ENCODE measurements at places on chromosomes 5 and 9.

- DNase-seq: no peak
Observed at GRCh38 chr5:10564838-10565784, 1.2 kb downstream of the ANKRD33B start.

DNA sequence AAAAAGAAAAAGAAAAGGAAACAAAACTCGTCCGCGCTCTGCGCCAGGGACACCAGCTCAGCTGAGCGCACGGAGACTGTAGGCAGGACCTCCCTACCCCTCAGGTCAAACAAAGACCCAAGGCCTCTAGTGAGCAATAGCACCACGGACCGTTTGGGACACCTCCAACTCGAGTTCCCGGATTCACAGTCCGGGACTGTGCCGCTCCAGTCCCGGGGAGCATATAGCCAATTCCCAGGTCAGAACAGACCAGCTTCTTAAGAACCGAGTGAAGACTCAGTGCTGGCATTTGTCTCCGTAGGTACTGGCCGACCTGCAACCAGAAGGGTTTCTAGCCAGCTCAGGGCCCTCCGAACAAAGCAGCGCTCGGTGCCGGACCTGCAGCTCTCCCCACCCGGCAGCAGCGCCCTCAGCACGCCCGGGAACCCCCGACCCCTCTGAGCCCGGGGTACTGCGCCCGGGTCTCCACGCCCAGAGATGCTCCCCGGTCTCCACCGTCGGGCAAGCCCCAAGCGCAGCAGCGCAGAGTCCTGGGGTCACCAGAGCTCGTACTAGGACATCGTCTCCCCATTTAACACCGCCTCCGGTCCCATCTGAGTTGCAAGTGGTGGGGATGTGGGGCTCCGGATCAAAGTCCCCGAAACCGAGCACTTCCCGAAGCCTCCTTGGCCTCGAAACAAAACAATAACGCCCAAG lies 591 bp downstream of the ABCA1 start:
- DNase-seq: peak; percentile 33

DNA sequence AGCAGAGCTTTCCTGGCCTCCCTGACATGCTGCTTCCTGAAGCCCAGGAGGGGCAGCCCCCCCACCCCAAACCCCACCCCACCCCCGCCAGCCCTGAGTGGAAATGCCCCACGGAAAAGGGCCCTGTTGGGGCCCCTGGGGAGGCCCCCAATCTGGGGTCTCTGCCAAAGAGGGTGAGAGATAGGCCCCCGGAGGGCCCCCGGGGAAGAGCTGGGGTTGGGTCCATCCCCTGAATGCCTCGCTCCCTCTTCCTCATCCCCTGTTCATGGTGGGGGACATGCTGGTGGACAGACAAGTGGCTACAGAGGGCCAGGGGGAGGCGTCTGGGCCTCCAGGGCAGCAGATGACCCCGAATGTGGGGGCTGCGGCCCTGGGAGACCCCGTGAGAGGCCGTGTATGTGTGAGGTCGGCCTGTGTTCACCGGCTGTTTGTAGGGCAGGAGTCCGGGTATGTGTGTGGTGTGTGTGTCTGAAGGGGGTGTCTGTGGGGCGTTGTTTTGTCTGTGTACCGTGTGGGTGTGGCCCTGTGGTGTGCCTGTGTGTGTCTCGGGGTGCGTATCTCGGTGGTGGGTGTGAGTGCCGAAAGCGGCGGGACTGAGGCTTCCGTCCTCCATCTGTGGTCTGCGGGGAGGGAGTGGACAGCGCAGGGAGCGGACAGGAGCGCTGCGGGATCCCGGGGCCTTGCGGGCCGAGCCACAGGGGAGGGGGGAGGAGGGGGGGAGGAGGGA lies 11.3 kb downstream of the C9orf50 start:
- DNase-seq: peak; percentile 80

DNA sequence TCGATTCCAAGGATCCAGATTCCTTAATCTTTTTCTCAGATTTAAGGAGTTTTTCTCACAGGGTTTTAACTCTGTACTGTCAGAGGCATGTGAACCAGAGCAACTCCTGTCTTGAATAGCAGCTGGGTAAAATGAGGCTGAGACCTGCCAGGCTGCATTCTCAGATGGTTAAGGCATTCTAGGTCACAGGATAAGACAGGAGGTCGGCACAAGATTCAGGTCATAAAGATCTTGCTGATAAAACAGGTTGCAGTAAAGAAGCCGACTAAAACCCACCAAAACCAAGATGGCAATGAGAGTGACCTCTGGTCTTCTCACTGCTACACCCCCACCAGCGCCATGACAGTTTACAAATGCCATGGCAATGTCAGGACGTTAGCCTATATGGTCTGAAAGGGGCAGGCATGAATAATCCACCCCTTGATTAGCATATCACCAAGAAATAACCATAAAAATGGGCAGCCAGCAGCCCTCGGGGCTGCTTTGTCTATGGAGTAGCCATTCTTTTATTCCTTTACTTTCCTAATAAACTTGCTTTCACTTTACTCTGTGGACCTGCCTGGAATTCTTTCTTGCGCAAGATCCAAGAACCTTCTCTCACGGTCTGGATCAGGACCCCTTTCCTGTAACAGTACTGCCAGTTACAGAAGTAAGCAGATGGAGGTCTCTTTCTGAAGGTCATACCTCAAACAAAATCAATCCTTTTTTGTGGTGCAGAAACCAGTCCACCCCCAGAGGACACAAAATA lies 87.1 kb downstream of the SLC38A9 start:
- DNase-seq: no peak

DNA sequence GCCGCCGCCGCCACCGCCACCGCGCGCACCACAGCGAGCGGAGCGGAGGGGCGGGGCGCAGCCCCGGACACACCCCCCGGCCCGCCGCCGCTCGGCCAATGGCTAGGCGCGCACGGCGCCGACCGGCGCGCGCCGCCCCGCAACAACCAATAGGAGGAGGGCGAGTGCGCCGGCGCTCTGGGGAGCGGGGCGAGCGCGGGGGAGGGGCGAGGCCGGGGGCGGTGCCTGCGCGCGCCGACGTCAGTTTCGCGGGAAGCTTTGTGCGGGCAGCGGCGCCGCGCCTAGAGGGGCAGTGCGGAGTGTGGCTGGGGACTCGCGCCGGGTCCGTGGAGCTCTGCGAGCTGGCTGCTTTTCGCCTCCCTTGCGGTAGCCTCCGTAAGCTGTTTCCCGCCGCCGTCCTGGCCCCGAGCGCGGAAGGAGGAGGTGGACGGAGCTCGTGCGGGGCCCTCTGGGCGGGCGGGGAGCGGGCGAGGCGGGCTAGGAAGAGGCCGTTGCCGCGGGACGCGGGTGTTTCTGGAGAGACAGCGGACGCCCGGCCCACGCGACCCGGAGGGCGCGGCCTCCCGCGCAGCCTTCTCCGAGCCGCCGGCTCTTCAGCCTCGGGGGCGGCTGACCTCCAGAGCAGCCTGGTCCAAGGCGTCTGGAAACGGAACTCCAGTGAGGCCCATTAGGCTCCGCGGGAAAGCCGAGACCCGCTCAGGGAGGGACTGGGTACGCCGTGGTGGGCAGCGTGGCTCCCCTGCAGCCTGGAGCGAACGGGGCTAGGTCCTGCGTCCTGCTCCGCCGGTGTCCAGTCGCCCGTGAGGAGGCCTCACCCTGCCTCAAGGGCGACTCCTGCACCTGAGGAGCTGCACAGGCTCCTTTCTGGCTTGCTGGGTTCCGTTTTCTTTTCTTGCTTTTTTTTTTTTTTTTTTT lies at the start of gene ZMYND19:
ZMYND19 (minus strand) TSS at position 44 of the 915 bp plus-strand sequence. CDS start 249 bp downstream, outside the sequence.
- DNase-seq: peak; percentile 91

GRCh38 chr5:180067986-180068385 lies 3.6 kb downstream of the RNF130 start:
- DNase-seq: no peak

- no peak for DNase-seq
Observed at GRCh38 chr9:5388026-5388819, 48.5 kb upstream of the RLN1 start.

DNA sequence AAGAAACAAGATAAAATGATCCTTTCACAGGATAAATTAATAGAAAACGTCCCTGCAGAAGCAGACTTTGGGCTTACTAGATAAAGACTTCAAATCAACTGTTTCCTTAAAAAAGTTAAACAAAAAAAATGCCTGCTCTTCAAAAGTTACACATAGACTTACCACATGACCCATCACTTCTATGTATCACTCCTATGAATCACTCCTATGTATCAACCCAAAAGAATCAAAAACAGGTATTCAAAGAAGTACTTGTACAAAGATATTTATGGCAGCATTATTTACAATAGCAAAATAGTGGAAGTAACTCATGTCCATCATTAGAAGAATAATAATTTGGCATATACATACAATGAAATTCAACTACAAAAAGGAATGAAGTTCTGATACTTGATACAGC lies 56.3 kb upstream of the PRDM9 start:
- no peak for DNase-seq

DNA sequence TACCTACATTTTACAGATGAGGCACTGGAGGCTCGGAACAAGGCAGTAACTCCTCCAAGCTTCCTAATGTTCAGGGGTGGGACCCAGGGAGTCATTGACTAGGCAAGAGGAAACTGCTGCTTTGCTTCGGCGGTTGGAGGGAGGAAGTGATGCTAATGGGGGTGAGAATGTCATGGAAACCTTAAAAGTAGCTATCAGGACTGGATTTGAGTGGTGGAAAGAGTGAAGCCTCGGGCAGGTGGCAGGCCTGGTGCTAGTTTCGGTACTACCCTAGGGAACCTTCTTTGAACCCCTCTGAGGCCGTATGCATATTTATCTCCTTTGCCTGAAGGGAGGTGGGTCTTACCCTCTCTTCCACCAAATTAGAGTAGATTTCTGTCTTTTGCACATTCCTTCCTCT lies 1.6 kb downstream of the BSPRY start:
- no peak for DNase-seq

DNA sequence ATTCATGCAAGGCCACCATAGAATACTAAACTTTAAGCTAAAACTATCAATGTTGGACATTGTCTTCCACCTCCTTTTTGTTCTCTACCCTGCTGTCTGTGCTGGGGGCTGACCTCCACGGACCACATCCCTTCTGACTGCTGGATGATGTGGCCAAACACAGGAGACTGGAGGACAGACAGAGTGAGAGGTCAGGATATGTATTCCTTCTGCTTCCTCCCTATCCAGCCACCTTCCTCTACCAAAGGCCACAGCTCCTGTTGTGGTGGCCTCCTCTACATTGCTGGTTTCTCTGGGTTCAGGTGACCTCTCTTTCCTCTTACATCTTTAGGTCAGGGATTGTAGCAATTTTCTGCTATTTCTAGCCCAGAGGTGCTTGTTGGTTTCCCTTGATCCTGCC lies 148.1 kb downstream of the ACTBL2 start:
- DNase-seq: no peak

DNA sequence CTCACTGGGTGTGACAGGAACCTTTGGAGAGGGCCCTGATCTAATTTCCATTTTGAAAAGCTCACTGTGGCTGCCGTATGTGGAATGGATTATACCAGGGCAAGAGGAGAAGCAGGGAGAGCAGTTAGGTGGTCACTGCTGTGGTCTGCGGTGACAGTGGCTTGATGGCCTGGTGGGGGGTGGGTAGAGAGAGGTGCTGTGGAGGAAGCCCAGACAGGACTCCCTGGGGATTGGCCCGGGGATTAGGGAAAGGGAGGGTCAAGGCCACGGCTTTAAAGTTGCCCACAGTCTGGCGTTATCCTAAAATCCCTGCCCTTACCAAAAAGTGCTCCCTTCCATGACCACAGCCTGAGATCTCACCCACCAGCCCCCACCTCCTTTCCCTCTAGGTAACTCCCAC lies 4.7 kb downstream of the B4GALT7 start:
- no peak for DNase-seq

- DNase-seq: no peak
Observed at GRCh38 chr5:87048156-87048555, 219.5 kb upstream of the RASA1 start.

DNA sequence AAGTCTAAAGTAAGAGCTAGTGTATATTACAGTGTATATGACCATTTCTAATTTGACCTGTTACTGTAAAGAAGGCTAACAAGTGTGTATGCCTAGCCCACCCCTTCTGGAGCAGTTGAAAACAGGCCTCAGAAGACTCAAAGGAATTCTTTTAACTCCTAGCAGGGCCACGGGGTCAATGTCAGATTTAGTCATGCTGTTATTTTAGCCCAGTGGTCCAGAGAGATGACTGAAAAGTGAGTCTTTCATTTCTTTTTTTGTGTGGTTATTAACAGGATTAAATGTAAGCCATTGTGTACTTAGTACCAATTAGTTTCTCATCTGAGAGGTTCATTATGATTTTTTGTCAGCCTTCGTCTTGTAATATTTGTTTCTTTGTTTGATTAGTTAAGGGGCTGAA lies 24.4 kb downstream of the ZCCHC7 start:
- no peak for DNase-seq

GRCh38 chr9:115972362-115972761 lies 181.2 kb upstream of the PAPPA start:
- no peak for DNase-seq

- DNase-seq: no peak
Observed at GRCh38 chr9:89754193-89754592, 149.4 kb downstream of the GADD45G start.

- DNase-seq: no peak
Observed at GRCh38 chr9:37385286-37385685, 37.2 kb upstream of the GRHPR start.

DNA sequence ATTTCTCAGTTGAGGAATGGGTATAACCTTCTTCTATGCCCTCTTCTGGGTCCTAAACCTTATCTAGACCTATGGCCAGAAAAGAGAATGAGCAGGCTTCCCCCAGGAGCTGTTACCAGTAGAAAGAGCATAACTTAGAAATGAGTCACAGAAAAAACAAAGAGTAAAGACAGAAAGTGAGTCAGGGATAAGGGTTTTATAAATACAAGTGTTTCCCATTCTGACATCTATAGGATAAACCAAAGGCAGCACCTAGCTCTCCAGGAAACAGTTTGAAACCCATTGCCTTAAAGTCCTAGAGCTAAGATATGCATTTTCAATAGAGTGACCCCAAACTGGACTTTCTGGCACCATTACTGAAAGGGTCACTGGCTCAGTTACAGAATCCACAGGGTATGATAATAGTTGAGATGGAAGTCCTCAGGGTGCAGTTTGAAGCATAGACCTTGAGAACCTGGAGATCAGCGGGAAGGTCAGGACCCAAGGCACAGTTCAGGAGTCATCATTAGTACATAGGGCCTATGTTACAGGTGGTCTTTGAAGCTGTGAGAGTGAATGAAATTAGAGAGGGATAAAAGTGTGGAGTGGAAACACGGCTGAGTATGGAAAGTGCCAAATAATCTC lies 42.7 kb upstream of the LIFR start:
- no peak for DNase-seq

DNA sequence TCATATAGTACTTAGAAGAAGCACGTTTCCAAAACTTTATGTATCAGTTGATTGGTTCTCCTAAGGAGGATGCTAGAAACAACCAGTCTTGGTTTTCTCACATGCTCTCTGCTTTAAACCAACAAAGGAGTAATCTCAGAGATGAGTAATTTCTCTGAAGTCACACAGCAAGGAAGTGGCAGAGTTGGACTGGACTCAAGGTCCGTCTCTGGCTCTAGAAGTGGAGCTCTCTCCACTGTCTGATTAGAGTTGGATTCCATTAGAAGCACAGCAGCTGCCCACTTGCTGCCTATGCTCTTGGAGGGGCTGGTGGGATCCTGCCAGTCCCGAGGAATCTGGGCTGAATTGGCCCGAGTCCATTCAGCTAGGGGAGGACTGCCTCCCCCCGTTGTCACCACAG lies 21.0 kb downstream of the RALGPS1 start:
- no peak for DNase-seq

All from left colon (tissue), 2 donors.